ENCODE measurements at places on chromosomes 6 and 20.

DNA sequence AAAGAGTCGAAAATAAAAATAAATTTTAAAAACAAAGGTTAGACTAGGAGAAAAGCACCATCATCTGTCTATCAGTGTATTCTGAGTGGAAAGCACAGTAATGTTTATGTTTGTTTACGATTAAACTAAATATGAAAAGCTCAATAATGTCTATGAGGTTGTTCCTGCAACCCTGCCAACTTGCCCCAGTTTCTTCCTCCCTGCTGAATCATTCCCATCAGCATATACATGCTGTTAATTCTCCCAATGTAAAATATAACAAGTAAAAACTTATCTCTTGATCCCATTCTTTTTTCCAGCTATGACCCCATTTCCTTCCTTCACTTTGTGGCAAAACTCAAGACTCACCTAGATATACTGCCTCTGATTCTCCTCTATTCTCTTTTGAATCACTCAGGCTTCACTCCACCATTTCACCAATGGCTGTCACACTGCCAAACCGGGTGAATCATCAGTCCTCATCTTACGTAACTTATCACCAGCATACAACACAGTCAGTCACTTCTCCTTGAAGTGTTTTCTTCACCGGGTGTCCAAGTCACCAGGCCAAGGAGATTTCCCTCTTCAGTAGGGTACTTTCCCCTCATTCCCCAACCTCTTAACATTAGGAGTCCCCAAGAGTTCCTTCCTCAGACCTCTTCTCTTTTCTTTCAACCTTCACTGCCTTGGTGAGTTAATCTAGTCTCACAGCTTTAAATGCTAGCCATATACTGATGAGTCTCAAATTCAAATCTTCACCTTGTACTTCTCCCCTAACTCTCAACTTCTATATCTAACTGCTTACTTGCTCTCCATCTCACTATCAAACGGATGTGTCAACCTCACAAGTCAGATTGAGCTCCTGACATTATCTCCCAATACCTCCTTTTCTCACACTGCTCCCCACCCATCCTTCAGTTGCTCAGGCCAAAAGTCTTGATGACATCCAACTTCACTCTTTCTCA, 6.2 kb downstream of the TMEM242 start:
- DNase-seq: no peak

GRCh38 chr6:126040826-126041225, 54.5 kb downstream of the TRMT11 start:
- no peak for DNase-seq

DNA sequence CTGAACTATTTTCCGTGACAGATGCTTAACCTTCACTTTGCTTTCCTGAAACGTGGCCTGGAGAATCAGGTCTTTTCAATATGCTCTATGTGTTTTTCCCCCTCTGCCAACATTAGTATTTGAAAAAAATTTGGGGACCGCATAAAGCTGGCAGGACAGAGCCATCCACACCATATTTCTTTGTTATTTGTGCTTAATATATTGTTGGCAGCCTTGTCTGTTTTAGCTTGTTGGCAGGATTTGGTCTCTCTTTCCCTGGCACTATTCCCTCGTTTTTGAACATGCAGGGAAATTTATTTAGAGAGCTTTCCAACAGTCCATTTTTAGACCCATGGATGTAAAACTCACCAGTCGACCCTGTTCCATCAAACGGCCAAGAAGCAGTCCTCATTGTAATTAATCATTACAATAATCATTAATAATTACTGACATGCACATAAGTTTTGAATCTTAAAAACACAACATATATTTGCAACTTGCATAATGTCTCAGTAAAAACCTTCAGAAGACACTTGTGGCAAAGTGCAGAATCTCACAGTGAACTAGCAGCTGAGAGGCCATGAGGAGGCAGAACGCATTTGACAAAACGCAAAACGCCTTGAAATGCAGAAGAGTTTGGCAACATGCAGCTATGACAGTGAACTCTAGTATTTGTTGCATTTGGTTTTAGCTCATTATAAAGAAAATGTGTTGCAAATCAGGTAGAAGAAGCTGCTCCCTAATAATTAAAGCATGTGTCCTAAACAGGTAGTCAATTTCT, 514.2 kb downstream of the C6orf118 start:
- DNase-seq: no peak

DNA sequence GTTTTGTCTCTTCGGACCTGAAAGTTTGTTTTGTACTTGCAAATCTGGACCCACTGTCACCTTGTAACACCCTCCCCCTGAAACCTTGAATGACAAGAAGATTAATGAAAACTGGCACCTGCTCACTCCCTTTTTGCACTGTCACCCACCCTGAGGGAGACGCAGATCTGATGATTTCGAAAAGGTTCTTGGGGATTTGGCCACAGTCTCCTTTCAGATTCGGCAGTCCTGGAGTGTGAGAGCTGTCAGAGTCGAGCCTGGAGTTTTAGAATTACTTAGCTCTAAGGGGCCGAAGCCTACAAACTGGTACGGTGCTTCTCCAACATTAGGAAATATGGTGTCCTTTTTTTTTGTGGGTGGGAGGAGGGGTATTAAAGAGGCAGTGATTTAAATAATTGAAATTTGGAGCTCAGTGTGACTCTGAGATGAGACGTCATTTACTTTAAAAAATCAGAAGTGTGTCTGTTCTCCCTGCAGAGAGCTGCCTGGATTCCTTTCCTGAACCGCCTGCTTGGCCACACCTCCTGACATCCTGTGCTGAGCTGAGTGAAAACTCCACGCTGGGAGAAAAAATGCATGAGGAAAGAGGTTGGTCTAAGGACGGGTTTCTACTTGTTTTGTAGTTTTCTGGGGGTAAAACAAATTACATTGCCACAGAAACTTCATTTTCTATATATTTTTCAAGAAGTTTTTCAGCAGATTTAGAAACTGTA, 447.0 kb upstream of the CDH4 start:
- no peak for DNase-seq

DNA sequence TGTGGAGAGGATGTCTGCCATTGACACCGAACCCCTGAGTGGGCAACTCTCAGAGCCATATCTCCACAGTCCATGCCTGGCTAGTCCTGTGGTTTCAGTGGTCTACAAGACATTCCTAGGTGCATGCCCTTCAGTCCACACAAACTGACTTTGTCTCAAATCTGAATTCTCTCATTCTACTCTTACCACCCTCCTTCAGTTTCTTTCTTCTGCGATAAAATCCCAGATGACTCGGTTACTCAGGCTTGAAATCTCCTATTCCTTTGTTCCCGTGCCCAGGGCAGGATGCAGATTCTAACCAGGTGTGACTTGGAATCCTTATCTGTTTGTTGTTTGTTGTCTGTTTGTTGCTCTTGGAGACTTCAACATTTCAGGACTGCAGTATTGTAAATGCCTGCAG, 9.3 kb downstream of the CDS2 start:
- DNase-seq: no peak

- no peak for DNase-seq
These were observed 80.6 kb downstream of the NCOA7 start for GRCh38 chr6:125871365-125871764.
